ENCODE measurements at places on chromosomes 1 and 21. TPM values are rescaled to one million over a fixed set of nuclear protein-coding genes. Genes with fewer than 3 reads are reported as not detected.

Gene SLC9C2
- total RNA-seq: not detected

Gene TRAF3IP3
- total RNA-seq: 452 TPM

Gene CEP170
- 41.8 TPM for total RNA-seq

Gene CLDN14
- total RNA-seq: not detected

Gene SH2D1B
- total RNA-seq: not detected

Gene KCNT2
- not detected for total RNA-seq

Gene CLIC6
- 0.11 TPM for total RNA-seq

Gene PPM1J
- 0.32 TPM for total RNA-seq

Gene OR2T33
- total RNA-seq: not detected

Gene TSEN15
- 42.0 TPM for total RNA-seq

Gene NCMAP
- not detected for total RNA-seq

Gene BLACAT1
- not detected for total RNA-seq

Gene TSPAN1
- total RNA-seq: not detected

Measured in T-helper 2 cell treated with Interferon-gamma antibody and Interleukin-4, amounts not matched to agents 100 ng/mL and 5 ng/mL, for 36 hours (primary cell).